ENCODE measurements at places on chromosomes 7 and 10.

DNA sequence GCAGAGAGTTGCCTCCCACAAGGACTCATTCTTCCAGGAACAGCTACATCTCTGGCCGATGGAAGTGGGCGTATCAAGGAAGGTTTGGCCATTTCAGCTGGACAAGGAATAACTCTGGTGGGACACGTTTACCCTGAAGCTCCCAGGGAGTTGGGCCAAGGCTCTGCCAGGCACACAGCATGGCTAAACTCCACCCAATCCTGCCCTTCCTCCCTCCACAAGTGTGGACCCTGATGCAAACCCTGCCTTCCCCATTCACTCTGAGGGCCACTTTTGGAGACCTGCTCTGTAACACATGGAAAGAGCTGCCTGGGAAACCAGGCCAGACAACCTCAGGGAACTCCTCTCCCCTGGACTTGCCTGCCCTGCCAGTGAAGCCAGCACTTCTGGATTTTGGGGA is 407.8 kb upstream of the FOXK1 start:
- DNase-seq, result no peak

GRCh38 chr10:94131885-94132284 is 138.2 kb downstream of the PLCE1 start:
- DNase-seq, result no peak

- no peak for DNase-seq
Observed at GRCh38 chr10:117552701-117553141, 10.2 kb downstream of the EMX2 start.

DNA sequence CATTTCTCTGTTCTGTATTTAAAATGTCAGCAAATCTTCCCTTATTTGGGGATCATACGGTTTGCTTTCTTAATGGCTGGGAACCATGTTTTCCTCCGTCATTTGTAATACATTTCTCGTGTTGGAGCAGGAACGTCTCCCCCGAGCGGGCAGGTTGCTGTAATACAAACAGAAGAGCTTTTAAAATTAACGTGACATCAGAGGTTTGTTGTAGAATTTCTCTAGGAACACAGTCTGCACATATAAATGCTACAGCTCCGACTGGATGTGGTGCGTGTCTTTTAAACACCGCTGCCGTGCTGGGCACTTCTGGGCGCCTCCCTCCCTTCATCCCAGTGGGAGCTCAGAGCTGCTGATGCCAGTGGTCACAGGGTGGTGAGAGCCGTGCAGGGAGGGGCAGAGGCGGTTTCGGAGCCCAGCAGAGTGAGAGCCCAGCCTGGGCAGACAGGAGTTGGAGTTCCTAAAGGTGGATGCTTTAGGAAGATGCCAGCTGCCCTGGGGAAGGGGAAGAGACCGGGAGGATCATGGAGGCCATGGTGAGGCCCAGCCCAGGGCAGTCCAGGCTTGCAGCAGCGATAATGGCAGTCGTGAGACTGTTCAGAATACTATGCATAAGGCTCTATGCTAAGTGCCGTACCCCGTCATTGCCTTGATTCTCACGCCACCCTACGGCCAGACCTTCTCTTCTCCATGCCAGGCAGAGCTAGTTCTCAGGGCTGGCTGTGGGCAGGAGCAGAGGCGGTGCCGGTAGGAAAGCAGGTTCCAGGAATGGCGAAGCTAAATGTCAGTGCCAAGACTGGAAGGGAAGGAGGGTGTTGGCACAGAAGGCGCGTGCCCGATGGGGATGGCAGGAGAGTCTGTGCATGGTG is 96.2 kb downstream of the GLRX3 start:
- no peak for DNase-seq

DNA sequence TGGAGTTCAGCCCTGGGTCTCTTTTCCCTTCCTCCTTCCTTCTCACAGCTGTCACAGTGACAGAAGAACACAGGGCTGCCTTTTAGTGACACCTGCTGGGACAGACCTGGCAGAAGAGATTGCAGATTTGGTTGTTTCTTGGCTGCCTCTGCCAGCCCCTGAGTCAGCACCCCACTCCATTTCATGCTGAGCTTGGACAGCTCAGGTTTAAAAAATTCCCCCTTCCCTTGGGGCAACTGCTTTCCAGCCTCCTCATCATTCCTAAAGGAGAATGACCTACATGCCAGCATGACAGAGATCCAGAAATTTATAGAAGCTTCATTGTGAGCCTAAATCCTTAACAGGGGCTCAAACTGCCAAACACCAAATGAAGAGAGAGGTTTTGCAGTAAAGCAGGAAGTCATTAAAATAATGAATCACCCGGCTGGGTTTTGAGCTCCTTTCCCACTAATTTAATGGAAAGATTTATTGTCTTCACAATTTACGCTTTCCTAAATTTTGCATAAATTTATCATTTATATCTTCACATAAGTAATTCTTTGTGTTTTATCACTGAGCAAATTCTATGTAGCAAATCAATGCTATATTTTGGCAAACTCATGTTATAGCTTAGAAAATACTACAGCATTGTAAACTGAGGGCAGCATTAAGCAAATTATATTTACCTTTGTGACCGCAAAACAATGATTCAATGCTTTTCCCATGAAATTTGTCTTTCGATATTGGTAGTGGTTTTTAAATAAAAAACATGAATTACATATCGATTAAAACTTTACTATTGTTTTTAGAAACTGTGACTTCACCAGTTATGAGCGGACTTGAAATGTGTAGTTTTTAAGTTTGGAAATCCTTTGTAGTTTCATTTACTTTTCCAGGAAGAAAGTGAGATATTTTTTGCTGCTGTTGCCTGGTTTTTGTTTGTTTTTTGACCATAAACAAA is 399.5 kb upstream of the ANKRD30A start:
- no peak for DNase-seq
